D721Med (cell line): ENCODE measurements at places on chromosomes 5 and 9.

DNA sequence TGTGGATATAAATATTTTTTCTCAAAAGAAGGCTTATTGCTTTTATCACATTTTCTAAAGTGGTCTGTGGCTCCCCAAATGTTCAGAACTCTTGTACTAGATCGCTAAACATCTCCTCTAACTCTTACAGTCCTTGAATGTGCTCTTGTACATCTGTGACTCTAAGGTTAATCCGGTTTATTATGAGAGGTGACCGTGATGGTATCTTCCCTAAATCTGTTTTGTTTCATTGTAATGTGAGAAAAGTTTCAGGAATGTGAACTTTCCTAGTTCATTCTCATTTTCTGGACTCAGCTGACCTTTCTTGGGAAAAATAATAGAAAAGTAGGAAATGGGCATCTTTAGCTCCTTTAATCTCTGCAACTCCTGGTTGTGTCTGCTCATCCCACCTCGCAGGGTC, 94.5 kb upstream of the CD180 start:
- DNase-seq, result no peak

GRCh38 chr5:124283031-124283430, 463.4 kb downstream of the ZNF608 start:
- DNase-seq, result no peak

GRCh38 chr9:37197158-37198038, 77.0 kb downstream of the ZCCHC7 start:
- DNase-seq, result peak; percentile 37

DNA sequence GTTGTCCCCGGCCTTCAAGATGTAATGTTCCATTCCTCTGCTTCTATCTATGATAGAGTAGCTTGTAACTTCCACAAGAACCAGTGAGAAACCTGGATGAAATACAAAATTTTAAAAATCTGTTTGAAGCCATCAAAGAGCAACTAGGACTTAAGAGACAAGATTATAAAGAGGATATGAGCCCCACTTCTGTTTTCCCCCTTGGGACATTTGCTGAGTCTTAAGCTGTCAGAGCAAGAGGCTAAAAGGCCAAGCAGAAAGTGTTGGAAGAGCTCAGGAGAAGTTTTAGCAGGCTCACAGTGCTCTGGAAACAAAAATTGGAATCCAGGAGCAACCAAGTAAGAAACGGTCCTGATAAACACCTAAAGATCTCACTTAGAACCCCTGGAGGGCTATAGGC, 76.1 kb downstream of the ADRB2 start:
- no peak for DNase-seq

GRCh38 chr9:3361116-3361515, 164.7 kb downstream of the RFX3 start:
- DNase-seq, result no peak

DNA sequence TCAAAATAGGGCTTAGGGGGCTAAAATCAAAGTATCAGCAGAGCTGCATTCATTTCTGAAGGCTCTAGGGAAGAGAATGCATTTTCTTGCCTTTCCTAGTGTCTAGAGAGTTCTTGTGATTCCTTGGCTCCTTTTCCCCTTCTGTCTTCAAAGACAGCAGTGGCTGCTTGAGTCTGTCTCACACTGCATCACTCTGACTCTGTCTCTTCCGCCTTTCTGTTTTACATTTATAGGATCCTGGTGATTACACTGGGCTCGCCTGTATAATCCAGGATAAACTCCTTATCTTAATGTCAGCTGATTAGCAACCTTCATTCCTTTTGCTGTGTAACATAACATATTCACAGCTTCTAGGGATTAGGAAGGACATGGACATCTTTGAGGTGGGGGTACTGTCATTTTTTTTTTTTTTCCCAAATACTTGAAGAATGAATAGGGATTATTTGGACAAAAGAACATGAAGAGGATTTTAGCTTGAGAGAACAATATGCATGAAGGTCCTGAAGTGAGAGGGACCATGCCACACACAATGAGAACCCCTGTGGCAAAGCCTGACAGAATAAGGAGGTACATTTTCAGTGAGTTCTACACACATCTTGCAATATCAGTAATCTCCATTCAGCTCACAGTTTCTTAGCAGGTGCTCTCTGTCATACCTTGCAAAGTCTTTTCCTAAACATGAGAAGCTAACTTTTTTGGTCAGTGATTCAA, 267.6 kb downstream of the FAM170A start:
- no peak for DNase-seq

DNA sequence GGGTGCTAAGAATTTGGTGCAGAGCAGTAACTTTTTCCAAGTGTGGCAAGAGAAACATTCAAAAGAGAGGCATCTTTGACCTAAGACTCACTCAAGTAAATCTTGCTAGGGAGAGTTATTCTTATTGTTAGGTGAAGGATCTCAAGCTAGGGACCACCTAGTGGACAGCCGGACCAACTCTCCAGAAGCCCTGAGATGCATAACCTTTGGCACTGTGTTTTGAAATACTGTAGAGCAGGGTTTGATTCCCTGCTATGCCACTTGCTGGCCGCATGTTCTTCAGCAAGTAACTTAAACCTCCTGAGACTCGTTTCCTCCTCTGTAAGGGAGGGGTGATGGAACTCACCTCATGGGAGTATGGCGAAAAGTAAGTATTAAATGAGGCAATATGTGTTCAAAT, 336.1 kb upstream of the ADAMTSL1 start:
- DNase-seq, result no peak

DNA sequence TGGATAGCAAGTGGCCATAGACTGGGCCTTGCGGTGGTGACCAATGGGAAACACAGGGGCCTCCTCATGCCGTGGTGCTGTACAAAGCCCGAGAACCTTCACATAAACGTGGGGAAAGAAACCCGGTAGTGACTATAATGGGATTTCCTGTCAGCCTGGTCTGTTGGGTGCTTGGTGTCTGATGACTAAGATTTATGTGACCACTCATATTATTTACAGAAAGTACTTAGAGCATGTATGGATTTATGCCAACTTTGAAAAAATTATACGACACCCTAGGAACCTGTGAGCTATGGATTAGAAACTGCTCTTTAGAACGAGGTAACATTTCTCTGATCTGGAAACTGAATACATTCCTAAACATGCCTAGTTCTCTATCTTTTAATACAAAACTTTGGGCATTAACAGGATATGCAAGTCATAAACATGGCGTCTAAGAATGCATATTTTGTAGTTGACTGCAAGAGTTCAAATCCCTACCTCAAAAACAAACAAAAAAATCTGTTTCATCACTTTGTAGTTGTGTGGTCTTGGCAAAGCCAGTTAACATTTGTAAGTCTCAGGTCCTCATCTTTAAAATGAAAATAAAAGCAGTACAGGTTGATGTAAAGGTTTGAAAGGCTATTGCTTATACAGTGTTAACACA, 85.4 kb downstream of the TMEM167A start:
- no peak for DNase-seq
